CD4-positive, CD25-positive, alpha-beta regulatory T cell (primary cell): ENCODE measurements at places on chromosomes 2 and 18.

DNA sequence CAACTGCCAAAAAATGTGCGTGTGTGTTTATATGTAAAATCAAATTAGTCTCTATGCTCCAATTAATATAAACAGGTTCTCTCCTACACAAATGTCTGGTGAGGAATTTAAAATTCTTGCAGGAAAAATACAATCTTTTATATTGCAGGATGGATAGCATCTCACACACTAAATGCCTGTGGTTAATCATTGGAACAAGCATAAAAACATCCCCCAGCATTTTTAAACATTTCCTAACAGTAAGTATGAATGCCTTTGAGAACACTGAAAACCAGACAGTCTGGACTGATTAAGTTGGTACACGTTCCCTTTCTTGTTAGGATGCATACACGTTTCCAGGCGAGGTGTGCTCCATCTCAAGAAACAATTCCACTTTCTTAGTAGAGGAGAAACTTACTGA, 29.9 kb upstream of the PDE1A start:
- DNase-seq: no peak

DNA sequence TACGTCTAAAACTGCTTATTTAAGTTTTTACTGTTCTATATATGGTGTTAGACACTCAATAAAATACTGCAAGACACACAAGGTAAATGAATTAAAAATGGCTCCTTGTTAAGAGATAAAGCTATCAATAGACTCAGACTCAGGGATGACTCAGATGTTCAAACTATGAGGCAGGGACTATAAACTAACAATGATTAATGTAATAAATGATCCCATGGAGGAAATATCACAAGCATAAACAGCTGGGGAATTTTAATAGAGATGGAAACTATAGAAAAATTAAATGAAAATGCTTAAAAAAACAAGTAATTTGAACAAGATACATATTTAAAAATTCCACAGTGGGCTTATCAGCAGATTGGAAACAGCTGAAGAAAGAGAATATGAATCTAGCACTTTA, 650.8 kb downstream of the DCDC2C start:
- DNase-seq: no peak

DNA sequence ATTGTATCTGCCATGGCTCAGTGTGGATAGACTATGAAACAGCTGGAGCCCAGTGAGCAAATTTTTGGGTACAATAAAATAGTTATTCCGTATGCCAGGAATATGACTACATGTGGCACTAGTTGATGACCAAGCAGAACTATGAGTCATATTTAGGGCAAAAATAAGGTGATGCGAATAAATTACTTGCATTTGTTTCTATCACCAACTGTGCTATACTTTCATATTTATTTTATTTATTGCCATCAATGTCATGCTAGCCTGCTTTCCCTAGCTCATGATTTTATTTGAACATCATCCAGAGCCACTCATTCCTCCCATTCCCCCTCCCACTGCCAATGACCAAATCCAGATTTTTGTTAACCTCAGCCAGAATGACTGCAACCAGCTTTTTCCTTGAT, 13.3 kb upstream of the FAP start:
- DNase-seq: no peak

GRCh38 chr2:60596411-60596810, 43.0 kb upstream of the BCL11A start:
- DNase-seq: no peak

DNA sequence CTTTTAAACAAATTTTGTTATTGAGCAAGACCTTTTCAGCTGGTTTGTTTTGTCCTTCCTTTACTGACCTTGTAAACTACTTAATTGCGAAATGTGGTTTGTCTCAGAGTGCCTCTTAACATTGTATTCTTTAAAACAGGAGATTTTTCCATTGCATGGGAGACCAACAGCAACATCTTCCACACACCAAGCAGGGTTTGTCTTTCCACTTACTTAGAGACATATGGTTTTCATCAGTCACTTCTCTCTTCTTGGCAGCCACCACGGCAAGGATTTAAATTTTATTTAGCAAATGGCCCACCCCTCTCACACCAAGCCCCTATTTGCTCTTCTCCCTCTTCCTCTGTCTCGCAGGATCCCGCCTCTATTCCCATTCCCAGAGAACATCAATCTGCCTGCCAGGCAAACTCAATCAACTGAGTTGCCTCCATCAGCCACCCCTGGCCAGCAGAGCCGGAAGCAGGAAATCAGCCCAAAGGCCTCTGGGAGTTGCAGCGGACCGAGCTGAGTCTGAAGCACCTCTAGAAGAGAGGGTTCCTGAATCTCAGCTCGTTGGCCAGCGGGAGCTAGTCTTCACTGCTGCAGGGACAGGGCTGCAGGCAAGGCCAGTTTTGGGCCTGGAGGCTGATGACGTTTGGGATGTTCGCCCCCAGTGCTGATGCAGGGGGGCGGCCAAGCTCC, 11.3 kb upstream of the CIB4 start:
- no peak for DNase-seq

- DNase-seq: no peak
These were observed 132.1 kb downstream of the CABLES1 start for GRCh38 chr18:23267447-23267776.
